ENCODE measurements at places on chromosomes 6 and 20.

GRCh38 chr6:73139681-73140383 lies 85.5 kb downstream of the KHDC1L start:
- no peak for DNase-seq

DNA sequence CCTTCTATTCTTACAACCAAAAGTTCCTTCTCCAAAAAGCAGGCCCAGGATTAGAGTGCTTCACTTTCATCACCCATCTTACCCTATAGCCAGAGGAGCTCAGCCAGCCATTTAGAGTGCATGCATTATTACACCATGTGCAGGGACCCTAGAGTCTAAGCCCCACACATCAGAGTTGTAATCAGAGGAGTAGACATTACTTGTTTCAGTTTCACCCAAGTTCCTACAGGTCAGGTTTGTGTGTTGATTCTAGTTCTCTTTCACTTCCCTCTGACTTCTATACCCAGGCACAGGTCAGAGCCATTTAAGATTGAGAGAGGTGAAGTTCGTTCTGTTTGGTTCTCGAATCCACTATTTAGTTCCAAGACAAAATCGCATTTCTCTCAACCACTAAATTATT lies 16.3 kb upstream of the ARFGEF3 start:
- DNase-seq, result no peak

DNA sequence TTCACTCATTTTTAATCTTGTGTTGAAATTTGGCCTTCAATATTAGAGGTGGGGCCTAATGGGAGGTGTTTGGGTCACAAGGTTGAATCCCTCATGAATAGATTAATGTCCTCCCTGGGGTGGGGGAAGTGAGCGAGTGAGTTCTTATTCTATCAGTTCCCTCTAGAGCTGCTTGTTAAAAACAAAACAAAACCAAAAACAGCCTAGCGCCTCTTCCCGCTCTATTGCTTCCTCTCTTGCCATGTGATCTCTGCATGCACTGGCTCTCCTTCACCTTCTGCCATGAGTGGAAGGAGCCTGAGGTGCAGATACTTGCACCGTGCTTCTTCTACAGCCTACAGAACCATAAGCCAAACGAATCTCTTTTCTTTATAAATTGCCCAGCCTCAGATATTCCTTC lies 89.6 kb upstream of the SLC35F1 start:
- no peak for DNase-seq

- DNase-seq, result no peak
Measured at GRCh38 chr20:64219202-64219601, 36.3 kb upstream of the PCMTD2 start.

DNA sequence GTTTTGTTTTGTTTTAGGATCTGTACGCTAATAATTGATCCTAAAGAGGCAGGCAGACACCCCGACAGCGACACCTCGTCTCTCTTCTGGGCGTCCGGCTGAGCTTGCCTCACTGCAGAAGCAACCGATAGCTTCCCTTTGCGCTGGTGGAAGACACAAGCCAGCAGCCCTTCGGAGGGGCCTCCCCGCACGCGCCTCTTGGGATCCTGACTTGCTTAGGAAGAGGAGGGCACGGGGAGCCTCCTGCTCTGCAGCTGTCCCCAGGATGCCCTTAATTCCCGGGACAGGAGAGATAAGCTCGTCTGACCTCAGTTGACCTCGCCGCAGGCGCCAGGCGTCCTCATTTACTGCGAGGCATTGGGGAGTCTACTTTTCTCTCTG lies 94.0 kb downstream of the CD83 start:
- peak; percentile 25 for DNase-seq

DNA sequence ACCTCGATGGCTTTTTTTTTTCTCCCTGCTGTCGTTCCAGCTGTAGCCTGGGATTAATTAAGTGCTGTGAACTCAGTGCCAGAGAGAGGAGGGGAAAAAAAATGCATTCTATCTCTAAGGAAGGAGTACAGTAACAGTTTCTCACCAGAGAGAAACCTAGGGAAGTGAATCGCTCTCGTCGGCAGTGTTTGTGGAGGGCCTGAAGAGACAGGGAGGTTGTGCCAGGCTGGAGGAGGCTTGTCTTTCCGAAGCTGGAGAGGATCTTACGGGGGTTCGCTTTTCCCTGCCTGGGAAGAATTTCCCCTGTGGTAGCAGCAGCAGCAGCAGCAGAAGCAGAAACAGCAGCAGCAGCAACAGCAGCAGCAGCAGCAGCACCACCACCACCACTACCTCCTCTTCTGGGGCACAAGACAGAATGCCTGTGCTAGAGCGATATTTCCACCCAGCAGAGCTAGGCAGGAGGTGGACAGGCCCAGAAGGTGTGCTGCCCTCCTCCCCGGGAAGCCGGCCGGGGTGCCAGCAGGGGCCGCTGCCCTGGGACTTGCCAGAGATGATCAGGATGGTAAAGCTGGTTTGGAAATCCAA lies 186.5 kb downstream of the PDE7B start:
- DNase-seq, result no peak

DNA sequence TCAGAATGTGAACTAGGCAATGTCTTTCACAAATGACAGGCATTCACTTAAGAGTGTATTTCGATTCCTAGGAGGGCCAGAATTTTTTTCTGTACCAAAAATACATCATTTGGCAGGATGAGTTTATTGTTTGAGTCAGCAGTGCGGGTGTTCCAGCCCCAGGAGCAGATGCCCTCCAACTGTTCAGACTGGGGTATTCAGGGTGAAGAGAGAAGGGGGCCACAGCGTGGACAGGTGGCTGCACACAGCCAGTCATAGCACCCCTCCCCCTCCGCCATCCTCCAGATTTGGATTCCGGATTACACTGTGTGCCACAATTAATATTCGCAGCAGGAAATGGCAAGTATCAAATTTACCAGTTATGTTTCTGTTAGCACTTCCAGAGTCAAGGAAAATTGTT lies 38.6 kb downstream of the RIPOR2 start:
- DNase-seq, result no peak

DNA sequence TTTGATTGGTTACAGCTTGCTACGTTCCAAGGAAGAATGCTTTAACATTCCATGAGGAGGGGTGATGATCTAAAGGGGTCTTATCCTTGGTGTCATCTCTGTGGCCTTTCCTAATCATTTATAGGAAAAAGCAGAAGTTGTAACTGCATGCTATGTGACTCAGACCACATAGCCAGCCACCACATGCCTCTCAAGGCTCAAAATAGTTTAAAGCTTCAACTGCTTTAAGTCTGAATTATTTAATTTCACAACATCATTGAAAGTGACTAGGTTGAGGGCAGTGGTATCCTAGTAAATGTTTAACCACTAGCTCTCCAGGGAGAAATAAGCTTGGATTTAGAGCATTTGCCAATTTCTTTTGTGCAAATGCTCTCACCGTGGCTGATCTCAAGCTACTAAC lies 29.7 kb downstream of the MC3R start:
- DNase-seq, result no peak

GRCh38 chr6:155117256-155117655 lies 122.1 kb downstream of the TIAM2 start:
- DNase-seq, result no peak

DNA sequence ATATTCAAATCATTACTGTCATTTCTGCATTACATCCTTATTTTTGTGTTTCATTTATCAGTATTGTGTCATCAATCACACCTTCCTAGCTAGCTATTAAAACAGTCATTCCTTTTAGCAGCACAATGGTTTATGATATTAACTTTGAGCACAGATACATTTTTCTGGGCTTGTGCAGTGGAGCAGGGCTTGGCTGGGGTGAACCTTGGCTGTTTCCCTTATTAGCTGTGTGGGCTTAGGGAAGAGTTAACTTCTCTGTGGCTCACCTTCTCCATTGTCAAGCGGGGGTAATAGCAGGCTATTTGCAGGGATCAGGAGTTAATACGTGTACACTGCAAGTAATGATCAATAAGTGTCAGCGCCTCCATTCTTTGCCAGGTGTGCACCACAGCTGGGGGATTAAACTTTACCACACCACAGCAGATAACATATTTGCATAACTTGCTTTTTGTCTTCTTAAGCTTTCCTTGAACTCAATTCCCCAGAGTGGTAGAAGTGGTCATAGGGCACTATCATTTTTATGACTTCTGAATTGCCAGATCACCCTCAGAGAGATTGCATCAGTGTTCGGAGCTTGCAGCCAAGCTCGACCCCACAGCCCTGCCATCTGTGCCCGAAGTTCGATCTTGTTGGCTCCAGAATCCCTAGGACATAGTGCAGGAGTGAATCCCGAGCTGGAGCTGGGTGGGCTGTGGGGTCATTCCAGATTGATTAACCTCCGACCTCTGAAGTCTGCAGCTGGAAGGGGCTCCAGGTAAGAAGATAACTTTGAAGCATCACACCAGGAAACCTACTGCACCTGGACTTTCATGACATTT lies 1.5 kb upstream of the PYGB start:
- no peak for DNase-seq

GRCh38 chr20:16747291-16747811 lies 807 bp upstream of the OTOR start:
- DNase-seq, result no peak

GRCh38 chr6:84977363-84977705 lies 212.9 kb upstream of the TBX18 start:
- DNase-seq, result no peak

DNA sequence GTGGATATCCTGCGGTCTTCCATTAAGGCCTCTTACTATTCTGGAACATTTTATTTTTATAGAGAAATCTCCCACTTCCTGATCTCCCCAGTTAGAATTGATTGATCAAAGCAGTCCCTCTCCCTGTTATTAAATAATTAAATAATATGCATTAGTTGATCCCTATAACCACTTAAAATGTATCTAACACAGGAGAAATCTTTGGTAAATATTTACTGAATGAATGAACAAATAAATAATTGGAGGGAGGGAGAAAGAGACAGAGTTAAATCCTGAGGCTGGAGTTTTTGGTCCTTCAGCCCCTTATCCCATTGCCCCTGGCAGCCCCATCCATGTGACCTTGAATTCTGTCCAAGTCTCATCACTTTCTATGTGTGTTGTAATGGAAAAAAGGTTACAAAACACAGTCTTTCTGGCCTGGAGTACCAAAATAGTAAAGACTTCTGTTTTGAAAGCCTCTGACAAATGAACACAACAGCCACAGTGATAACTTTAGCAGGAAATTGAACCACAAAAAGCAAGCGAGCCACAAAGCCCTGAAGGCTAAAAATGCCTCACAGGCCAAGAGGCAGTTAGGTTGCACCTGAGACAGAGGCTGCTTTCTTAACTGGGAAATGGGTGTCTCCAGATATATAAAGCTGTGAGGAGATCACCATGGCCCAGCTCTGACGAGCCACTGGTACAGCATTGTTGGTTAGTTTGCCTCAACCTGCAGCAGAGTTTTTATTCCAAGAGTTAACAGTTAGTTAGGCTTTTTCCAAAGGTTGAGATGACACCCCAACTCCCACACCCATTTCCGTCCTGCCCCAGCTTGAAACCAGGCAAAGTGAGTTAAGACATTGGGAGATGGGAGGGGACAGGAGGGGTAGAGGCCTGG lies 11.3 kb downstream of the NT5E start:
- no peak for DNase-seq

DNA sequence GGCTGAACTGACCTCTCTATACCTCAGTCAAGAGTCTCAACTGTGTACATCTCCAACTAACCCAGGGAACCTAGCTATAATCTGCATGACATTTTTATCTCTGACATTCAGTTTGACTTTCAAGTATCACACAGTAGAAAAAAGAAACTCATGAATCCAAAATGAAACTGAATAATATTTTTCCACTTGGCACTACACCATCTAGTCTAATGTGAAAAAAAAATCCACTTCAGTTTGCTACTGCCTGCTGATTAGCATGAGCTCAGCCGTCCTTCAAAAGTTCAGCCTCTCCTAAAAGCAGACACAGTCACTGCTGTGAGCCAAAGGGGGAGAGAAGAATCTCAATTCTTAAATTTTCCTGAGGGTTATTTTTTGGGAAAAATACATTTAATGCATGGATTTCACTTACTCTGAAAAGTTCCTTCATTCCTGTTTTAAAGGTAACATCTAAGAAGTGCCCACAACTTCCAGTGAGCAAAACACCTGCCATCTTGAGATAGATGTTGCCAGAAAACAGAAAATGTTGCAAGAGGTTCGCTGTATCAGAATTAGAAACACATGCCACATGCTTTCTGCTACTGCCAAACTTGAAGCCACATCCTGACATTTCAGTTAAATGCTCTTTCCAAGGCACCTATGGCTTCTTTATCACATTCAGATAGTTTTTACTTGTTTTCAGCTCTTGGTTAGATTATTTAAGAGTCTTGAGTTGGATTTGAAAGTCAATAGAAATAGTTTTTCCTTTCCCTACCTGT lies 95.4 kb downstream of the MKKS start:
- no peak for DNase-seq

DNA sequence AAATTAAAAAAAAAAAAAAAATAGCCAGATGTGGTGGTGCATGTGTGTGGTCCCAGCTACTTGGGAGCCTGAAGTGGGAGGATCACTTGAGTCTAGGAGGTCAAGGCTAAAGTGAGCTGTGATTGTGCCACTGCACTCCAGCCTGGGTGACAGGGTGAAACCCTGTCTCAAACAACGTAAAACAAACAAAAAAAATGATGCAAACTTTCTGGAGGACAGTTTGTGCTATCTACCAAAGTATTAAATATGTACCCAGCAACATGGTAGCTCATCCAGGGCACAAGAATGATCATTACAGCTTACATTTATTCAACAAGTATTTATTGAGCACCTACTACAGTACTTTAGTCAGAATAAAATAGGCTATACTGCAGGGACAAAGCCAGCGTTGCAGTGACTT lies 40.4 kb upstream of the PTPN1 start:
- DNase-seq, result no peak
